ENCODE measurements at places on chromosomes 16 and 17.

- H3K36me3 ChIP-seq, result no peaks in the 10 kb centered on the region
- no peak overlapping the region for H3K27ac ChIP-seq
- H3K4me1 ChIP-seq, result peaks cover 6% of the 10 kb centered on the region
- H3K27me3 ChIP-seq, result peaks cover 4% of the 10 kb centered on the region
Measured at GRCh38 chr17:43784068-43784467, 3.8 kb downstream of the CFAP97D1 start.

DNA sequence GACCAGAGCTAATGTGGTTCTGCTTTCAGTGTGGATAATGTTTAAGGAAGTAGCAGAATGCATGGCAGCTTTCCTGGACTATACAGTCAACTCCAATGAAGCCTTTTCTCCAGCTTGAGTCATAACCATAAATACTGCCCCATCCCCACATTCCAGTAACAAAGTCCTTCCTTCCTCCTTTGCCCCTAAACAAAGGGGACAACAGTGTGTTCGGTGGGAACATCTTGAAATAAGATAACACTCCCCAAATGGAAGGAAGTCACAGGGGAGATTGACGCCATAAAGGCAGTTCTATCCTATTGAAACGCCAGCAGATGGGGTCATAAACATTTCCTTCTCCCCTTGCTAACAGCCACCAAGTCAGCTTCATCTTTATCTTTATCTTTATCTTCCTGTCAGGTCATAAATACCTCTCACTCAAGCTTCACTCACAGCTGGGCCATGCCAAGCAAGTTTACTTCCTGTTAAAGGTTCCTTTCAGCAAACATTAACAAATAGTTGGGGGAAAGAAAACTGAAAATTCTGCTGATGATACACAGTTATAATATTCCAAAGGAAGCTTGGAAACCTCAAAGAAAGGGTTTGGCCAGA, 136.7 kb downstream of the SNX11 start:
- peaks cover 6% of the 10 kb centered on the region for H3K36me3 ChIP-seq
- peaks cover 66% of the 10 kb centered on the region for H3K4me1 ChIP-seq
- no peaks in the 10 kb centered on the region for H3K27me3 ChIP-seq
- no peak overlapping the region for H3K27ac ChIP-seq

DNA sequence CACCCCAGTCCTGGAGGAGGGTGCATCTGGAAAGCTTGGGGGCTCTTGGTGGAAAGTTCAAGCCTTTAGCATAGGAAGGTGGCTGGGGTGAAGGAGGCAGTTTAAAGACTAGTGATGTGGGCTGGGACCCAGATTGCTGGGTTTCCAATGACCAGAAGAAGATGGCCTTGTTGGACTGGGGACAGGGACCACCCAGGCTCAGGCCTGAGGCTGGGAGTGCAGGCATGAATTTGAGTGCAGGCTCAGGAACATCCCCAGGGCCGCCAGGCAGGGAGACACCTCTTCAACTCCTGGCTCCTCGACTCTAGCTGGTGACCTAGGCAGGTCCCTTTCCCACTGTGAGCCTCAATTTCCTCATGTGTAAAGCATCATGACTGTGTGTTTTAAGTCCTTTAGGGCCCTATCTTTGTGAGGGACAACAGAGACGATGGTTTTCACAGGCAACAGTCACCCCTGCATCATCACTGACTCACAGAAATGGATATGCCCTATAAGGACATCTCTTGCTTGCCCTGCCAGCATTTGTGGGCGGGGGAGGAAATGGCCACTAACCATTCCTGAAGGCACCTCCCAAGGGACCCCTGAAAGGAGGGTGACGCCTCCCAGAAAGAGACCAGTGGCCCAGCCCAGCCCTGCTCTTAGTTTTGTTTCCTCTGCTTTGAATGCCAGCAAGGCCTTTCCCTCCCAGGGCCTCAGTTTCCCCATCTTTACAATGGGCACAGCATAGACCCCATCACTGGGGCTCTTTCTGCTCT, 11.1 kb downstream of the NLRC5 start:
- peaks cover 95% of the 10 kb centered on the region for H3K4me1 ChIP-seq
- H3K36me3 ChIP-seq, result peaks cover 19% of the 10 kb centered on the region
- H3K27me3 ChIP-seq, result no peaks in the 10 kb centered on the region
- peak overlapping the region; percentile 79 for H3K27ac ChIP-seq
- no peak for DNase-seq
- peak overlapping the region; percentile 66 for H3K4me3 ChIP-seq

DNA sequence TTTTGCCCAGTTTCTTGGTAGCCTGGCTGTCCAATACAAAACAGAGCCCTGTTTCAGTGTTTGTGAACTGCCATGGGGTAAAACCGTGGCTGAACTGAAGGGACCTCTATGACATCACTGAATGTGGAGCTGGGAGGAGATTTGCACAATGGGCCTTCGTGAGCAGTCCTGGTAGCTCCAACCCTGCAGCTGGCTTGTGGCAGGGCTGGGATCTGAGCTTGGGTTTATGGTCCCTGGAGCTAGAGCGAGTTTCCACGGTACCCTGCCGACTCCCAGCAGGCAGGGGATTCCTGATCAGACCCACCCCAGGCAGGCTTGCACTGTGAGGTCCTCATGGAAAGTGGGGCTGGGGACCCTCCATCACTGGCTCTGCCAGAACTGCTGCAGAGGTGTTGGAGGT, 247.0 kb downstream of the GSG1L start:
- DNase-seq, result no peak
- H3K36me3 ChIP-seq, result no peaks in the 10 kb centered on the region
- no peak overlapping the region for H3K27ac ChIP-seq
- H3K4me1 ChIP-seq, result no peaks in the 10 kb centered on the region
- no peaks in the 10 kb centered on the region for H3K27me3 ChIP-seq

DNA sequence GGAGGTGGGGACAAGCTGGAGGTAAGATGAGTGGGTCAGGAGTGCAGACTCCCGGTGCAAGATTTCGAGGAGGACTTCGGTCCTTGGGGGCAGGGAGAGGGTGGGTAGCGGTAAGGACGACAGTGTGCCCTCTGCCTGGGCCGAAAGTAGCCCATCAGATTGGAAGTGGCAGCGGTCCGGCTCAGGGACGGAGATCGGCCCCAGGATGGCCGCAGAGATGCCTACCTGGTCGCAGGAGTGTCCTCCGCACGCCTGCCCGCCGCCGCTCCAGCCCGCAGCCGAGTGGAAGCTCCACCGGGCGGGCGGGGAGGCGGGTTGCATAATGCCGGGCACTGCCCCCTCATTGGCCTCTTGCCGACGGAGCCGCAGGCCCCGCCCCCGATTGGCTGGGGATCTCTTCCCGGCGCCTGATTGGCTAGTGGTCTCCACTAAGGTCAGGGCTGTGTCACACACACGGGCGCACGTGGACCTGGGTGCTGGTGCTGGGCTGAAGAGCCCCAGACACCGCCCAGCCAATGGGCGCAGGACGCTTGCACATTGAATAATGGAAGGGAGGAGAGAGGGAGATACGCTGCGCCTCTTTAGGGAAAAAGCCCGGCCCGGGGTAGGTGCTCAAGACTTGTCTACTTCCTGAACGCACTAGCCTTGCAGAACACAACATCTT, at the start of gene PER1:
TSS of gene PER1 (minus strand) at position 293 of the 664 bp plus-strand sequence. CDS start 1,698 bp downstream, outside the sequence.
- peak within 1 kb of the TSS; percentile 74 for H3K4me3 ChIP-seq
- H3K36me3 ChIP-seq, result peaks cover 33% of the 10 kb centered on the region
- H3K27me3 ChIP-seq, result no peaks in the 10 kb centered on the region
- peak; percentile 83 for DNase-seq

DNA sequence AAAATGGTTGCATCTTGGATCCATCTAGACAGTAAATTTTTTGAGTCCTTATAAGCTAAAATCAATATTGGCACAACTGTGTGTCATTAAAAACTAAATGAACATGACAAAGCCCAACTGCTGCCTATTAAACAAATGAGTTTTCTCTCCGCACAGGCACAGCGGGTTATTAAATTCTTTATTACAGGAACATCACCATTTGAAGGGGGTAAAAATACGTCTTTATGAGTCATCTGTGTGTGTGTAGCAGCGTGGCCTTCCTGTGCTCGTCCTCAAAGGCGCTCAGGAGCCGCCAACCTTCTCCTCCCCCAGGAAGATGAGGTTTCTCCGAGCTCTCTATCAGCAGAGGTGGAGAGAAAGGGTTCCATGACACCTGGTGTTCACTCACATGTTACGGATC, 62.6 kb upstream of the SDK2 start:
- H3K4me3 ChIP-seq, result no peak overlapping the region
- peaks cover 4% of the 10 kb centered on the region for H3K4me1 ChIP-seq
- H3K36me3 ChIP-seq, result no peaks in the 10 kb centered on the region
- H3K27ac ChIP-seq, result no peak overlapping the region
- no peak for DNase-seq
